Non-pigmented ciliary epithelial cell (primary cell): ENCODE measurements at places on chromosomes 11 and 22.

DNA sequence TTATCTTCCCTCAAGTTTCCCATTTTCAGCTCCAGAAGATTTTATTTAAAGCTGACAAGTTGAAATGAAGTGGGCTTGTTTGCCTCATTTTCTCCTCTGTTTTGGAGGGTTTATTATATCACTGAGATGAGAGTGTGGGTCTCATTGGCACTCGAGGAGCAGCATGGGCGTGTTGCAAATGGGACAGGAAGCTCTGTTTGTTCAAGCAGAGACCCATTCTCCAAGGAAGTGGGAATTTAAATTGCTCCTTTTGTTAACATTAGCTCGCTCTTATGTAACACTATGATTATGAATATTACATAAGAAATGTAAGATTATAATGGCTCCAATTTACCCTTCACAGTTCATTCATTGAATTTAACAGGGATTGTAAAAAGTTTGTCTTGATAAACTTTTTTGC is 317.7 kb upstream of the CTSC start:
- DNase-seq: no peak

GRCh38 chr11:11309906-11310305 is 43.1 kb downstream of the CSNK2A3 start:
- no peak for DNase-seq

DNA sequence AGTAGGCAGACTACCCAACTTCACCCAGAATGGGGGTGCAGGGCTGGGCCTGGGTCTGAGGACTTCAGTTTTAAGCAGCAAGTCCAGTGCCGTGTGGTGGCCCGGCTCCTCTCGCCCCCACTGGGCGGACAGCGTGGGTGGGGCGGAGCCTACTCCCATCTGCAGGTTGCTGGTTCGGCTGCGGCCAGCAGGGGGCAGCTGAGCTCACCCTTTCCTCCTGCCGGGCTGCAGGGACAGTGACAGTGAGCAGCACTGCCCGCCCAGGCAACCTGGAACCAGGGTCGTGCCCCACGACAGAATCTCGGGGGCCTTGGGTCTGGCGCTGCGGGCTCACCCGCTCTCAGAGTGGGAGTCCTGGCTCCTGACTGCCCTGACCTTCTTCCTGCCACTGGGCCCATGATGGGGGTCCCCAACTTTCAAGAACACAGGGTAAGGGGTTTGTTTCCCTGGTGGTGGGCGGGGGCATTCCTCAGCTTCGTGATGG is 6.2 kb upstream of the NEAT1 start:
- no peak for DNase-seq

DNA sequence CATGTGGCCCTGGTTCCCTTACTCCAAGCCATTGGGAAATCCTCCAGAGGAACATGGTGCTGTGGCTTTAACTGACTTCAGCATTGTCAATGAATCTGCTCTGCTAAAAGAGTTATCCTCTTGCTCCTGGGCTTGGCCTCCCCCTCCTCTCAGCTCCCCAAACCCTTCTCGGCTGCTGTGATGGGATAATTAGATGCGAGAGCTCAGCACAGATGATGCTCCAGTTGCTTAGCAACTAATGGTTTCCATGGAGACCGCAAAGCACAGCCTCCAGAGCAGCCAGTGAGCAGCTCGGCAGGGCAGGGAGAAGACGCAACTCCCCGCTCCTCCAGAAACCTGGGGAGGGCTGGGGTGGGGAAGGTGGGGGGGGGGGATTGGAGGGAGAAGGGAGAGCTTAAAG is 2.8 kb upstream of the UPK2 start:
- DNase-seq: no peak

- no peak for DNase-seq
These were observed 50.0 kb upstream of the CCDC89 start for GRCh38 chr11:85735876-85736460.

DNA sequence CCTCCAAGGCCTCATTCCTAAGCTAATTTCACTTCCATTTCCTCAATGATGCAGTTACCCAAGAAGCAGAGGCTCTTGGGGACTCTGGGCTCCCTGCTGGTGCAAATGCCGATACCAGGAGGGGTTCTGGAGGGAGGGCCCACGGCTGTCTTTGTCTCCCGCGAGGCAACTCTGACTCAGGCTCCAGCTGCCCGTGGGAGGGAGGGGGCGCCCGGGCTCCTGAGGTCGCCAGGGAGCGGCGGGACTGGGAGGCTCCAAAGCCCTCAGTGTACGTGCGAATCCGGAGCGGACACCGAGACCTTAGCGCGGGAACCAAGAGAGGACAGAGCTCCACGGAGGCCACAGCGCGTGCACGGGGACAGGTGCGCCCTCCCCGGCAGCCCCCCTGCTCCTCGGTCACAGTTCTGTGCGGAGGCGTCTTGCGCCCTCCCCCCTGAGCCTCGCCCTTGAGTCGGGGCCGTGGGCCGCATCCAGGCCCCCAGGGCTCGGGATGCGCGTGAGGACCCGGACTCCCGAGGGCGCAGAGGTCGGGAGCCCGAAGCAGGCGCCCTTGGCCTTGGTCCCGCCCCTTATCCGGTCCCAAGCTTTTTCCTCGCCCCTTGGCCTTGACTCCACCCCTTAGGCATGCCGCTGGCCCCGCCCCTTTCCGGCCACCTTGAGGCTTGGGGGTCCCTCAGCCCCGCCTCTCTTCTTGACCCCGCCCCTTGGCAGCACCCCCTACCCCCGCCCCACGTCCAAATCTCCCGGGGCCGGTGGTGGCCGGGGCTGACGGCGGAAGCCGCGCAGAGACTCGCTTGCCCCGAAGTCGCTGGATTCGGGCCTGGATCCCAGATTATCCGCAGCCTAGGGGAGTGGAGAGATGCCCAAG is 4.7 kb upstream of the SHISA8 start:
- no peak for DNase-seq

DNA sequence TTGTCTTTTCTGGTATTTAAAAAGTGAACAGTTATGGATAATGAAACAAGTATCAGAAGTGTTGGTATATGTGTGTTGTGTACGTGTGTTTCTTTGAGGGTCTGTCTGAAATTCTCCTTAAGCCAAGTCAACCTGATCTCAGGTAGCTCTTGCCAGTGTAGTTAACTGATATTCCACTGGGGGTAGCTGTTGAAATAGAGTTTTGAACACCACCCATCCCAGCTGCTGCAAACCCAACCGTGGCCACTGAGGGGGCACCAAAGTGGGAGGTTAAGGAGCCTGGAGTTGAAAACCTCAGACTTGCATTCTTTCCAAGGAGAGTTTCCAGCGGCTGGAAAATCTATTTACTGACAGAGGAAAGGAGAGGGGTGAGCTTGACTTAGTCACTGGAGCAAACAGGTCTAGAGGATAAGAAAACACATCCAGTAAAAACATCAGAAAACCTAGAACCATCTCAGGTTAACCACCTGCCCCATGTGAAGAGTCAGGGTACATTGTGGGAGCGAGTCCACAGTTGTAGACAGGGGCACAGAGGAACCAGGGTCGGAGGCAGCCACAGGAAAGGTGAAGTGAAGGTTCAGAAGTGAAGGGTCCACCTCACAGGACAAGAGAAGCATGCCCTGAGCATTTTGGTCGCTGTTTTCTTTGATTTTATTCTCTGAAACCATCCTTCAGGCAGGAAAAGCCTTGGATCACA is 8.8 kb upstream of the CUL5 start:
- no peak for DNase-seq

DNA sequence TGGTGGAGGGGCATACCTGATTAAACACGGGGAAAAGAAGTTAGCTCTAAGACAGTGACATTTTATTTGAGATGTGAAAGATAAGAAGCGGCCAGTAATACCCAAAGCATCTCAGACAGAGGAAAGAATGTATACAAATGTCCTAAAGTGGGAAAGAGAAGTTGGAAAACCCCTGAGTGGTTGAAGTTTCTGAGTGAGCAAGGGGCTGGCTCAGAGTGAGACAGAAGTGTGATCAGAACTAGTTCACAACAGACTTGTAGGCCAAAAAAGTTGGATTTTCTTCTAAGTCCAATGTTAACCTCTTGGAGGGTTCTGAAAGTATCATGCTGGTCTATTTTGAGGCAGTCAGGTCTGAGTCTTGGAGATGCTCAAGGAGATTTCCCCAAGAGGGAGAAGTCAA is 608.7 kb downstream of the SOX6 start:
- no peak for DNase-seq

DNA sequence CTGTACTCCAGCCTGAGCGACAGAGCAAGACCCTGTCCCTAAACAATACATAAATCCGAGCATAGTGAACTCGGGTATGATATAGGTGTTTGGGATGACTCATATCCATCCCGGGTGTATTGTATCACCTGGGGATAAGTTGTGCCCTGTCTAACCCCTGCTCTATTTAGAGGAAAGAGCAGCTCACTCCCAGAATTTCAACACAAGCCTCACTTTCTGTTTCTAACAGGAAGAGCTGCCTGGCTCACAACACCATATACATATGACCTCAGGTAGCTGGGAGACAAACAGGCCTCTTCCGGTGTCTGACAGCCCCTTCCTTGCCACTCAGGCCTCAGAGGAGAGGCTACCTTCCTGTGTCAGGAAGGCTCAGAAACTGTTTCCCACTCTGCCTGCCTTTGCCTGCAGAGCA is 9.9 kb upstream of the MICALL1 start:
- DNase-seq: no peak

GRCh38 chr11:33125611-33126010 is 35.7 kb downstream of the CSTF3 start:
- no peak for DNase-seq

DNA sequence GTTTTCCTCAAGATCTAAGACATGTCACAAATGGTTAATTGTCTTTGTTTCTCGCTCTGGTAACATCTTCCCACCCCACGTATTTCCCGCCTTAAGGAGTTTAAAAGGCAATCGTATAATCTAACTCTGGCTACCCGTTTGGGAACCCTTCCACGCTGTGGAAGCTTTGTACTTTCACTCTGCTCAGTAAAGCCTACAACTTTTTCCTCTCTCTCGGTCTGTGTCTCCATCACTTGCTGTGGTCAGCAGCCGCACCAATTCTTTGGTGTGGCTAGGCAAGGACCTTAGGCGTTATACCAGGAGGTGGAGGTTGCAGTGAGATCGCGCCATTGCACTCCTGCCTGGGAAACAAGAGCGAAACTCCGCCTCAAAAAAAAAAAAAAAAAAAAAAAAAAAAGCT is 1430.1 kb downstream of the LRRC4C start:
- no peak for DNase-seq

GRCh38 chr22:49776891-49777290 is 50.8 kb downstream of the BRD1 start:
- no peak for DNase-seq

DNA sequence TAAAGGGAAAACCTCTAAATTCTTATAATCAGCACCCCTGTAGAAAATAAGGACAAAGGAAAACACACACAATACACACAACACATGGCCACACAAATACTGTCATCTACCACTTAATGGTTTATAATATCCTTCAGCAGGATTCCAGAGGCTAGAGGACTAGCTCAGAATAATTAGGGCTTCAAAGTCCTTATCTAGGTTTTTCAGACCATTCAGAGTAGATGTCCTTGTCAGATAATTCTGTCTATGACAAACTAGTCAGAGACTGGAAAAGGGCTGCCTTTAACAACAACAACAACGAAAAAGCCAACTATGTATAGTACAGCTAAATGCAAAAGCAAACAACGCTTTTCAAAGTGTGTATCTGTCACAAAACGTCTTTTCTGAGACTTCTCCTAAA is 456.5 kb upstream of the CNTN5 start:
- DNase-seq: no peak

DNA sequence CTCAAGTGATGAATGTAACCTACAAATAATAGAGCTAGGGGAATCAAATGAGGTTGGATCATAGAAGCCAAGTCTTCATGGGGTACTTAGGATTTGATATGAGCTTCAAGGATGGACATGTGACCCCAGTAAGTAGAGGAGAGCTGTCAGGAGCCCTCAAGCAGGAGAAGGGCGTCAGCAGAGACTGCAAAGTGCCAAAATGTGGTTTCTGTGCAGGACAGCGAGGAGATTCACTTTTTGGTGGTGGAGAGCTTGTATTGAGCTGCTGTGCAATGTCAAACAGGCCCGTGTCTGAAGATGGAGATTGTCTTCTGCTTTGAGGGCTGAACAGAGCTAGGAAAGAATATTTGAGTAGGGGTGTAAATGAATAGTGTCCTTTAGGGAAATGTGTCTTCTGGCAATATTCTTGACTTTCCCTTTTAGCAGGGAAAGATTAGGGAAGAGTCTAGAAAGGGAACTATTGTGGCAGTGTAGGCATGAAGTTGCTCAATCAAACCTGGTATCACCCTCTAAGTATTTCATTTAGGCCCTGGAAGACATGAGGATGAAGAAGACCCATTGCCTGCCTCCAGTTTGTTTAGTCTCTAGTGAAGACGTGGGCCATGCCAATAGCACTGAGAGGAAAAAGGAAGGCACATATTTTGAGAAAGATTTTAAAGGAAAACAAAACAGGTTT is 31.2 kb upstream of the SORL1-AS1 start:
- no peak for DNase-seq

DNA sequence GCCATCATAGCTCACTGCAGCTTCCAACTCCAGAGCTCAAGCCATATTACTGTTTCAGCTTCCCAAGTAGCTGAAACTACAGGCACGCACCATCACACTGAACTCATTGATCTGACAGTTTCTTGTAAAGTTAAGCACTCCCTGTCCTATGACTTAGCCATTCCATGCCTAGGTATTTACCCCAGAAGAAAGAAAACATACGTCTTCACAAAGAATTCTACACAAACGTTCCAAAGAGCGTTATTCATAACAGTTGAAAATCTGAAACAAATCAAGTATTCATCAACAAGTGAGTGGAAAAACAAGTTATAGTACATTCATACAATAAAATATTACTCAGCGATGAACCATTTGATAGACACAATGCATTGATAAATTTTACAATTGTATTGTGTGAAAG is 7.8 kb upstream of the NLRP10 start:
- no peak for DNase-seq

GRCh38 chr11:126133901-126134300 is 71.2 kb upstream of the CDON start:
- DNase-seq: no peak

DNA sequence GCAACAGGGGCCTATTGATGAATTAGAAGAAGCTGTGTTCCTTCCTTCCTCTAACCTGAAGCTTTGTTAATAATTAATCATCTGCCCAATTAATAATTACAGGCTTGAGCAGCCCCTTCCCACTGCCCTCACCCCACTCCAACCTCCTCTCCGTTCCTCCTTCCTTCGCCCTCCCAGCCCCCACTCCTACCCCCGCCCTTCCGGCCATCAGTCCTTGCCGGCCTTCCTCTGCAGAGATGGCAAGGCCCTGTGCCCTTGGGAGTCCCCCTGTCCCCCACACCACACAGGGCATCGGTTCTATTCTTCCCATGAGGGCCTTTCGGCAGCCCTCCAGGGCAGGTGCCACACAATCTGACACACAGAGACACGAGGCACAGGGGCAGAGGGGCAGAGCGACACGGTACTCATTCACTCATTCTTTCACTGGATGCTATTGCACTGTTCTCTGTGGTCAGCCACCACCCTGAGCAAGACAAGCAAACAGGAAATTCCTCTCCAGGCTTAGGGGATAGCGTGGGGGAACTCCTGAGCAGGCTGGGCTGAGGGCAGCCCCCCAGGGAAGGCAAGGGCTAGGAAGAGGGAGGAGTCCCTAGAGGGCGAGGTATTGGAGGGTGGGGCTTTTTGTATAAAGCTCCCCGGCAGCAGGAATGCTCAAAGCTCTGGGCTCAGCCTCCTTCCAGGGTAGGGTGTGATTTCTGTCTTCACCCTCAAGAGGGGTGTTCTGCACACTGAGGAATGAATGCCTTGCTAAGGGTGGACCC is 14.7 kb downstream of the MGAT3 start:
- DNase-seq: no peak
